ENCODE measurements at places on chromosomes 1 and 21. TPM values are rescaled to one million over a fixed set of nuclear protein-coding genes. Genes with fewer than 3 reads are reported as not detected.
A peak's percentile ranks its signal among the peaks of the same experiment; 100 is the strongest.

DAB1 gene
- 0.39 TPM for total RNA-seq

GRCh38 chr1:85707267-85707989 lies 805 bp downstream of the ZNHIT6 start:
- H3K4me1 ChIP-seq = no peaks in the 10 kb centered on the region
- H3K4me3 ChIP-seq = peak overlapping the region; percentile 82
- H3K27me3 ChIP-seq = no peaks in the 10 kb centered on the region
- no peak for DNase-seq
- H3K27ac ChIP-seq = no peak overlapping the region
- H3K36me3 ChIP-seq = no peaks in the 10 kb centered on the region

DNA sequence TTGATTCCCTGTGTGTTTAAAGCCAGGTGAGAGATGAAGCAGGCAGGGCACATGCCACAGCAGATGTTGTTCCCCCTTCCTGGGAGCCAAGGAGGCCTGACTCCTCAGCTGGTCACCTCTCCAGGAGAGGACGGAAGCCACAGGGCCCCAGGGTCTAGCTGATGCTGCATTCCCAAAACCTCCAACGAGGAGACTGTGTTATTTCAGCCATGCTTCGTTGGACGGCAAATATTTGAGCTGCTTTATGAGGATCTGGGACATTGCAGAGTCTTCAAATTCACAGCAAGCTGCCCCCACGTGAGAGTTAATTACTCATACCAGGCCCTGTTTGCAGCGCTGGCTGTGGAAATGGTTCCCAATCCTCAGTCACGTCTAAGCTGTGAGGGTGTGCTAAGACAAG lies 85.3 kb downstream of the CDC7 start:
- no peak overlapping the region for H3K27ac ChIP-seq
- no peak overlapping the region for H3K4me3 ChIP-seq
- H3K4me1 ChIP-seq = peaks cover 12% of the 10 kb centered on the region

DNA sequence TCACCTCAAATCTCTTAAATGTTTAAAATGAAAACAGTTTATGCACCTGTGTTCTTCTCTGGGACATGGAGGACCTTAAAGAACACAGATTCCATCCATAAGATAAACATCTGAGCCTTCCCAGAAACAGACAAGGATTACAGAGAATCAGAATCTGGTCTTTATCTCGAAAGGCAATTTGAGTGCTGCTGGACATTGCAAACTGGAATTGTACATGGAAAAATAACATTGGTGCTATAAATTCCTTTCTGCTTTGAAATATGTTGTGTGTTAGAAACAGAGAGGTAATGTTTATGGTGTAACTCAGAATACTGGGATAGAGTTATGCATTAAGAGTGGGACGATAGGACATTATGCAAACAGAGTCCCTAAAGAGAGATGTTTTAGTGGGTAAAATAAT lies 6.6 kb upstream of the DDR2 start:
- H3K4me1 ChIP-seq = no peaks in the 10 kb centered on the region
- no peaks in the 10 kb centered on the region for H3K36me3 ChIP-seq
- no peaks in the 10 kb centered on the region for H3K27me3 ChIP-seq
- H3K4me3 ChIP-seq = no peak overlapping the region
- H3K27ac ChIP-seq = no peak overlapping the region

DNA sequence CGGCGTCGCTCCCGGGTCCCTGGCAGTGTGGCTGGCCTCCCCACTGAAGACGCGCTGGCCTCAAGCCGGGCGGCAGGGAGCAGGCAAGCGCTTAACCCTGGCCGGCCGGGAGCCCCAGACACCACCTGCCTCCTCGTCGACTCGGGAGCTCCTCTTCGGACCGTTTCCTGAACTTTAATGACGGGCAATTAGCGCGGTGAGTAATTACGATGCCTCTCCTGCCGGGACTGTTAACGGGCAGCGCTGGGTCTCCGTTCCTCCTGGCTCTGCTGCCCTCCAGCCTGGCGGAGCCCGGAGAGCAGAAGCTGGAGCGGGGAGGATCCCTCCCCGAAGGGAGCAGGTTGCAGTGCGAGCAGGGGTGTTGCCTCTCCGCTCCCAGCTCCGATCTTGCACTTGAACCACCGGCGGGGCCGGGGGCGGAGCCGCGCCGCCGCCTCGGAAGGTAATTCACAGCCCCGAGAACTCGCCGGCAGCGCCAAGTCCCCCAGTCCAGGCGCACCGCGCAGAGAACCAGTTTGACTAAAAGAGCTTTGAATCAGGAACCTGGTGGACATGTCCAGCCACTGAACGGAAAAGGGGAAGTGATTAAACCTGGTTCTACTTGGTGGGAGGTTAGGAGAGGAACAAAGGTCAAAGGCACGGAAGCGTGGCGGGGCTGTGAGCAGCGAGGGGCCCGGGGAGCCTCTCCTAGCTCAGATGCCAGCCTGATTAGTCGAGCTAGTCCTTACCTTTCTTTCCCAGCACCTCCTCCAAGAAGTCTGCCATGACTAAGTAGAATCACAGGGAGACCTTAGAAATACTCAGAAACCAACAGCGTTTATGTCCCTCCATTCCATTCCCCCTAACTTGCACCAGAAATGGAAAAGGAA lies 18.3 kb upstream of the PLEKHA6 start:
- H3K4me3 ChIP-seq = peak overlapping the region; percentile 76
- DNase-seq = peak; percentile 60
- H3K27ac ChIP-seq = peak overlapping the region; percentile 78
- no peaks in the 10 kb centered on the region for H3K36me3 ChIP-seq

DNA sequence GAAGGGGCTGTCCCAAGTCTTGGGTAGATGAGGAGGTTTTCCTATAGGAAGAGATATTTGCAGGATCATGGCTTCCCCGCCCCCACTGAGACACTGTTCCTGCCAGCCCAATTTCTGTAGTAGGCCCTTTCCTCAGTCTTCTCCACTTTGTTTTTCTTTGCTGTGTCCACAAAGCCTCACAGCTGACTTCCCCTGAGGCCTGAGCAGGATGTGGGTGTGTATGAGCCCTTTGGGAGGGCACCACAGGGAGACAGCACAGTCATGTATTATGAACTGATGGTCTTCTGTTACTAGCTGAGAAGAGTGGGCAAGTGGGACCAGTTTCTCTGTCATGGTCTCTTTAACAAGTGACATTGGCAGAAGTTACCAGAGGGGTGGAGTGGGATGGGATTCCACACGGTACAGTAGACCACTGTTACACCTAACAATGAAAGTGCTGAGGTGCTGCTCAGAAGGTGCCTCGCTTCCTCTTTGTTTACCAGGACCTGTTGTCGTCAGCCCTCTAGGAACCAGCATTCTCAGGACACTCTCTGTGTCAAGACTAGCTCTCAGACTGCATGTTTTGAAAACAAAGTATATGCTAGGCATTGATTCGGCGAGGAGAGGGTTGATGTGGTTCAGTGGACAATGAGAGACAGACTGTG lies 253.8 kb upstream of the HOOK1 start:
- no peaks in the 10 kb centered on the region for H3K4me1 ChIP-seq
- no peaks in the 10 kb centered on the region for H3K27me3 ChIP-seq
- no peak overlapping the region for H3K27ac ChIP-seq
- DNase-seq = no peak

GRCh38 chr1:85464497-85465098 lies 361 bp downstream of the DDAH1 start:
- peak; percentile 59 for DNase-seq
- peak overlapping the region; percentile 88 for H3K4me3 ChIP-seq
- H3K36me3 ChIP-seq = no peaks in the 10 kb centered on the region
- H3K27ac ChIP-seq = peak overlapping the region; percentile 84
- H3K4me1 ChIP-seq = peaks cover 38% of the 10 kb centered on the region

DNA sequence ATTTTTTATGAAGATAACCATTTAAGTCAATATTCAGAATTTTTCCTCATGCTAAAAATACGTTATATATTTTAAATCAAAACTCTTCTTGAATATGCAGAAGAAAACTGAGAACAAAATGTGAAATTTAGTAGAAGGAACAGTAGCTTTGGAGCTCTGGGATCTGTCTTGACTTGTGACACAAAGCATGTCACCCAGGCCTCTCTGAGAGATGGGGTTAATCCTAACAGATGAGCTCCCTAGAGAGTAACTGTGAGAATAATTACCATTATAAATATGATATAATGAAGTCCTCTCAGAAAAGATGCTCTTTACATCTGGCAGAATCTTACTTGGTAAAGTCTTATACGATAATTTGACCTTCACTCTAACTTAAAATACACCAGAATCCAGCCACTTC lies 272.0 kb downstream of the PTPRC start:
- no peak overlapping the region for H3K4me3 ChIP-seq
- H3K27ac ChIP-seq = no peak overlapping the region
- H3K4me1 ChIP-seq = peaks cover 2% of the 10 kb centered on the region
- no peaks in the 10 kb centered on the region for H3K36me3 ChIP-seq
- H3K27me3 ChIP-seq = no peaks in the 10 kb centered on the region
- DNase-seq = no peak

UTP25 gene
- 9.8 TPM for total RNA-seq

RGS4 gene
- 0.23 TPM for total RNA-seq

DNA sequence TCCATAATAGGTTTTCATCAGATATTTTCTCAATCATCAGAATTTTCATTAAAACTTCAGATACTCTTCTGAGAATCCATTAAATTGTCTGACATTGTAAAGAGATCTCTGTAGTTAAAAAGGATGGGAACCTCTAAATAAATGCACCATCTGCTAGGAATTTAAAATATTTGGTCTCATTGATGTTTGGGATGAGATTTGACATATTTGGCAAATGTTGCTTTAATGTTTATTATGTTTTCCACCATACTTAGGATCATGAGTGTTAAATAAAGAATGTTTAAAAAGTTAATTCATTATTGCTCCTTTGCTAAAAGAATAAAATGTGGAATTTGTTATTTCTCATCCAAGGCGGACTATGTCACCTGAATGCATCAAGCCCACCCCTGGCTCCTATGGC lies 85.5 kb upstream of the VANGL1 start:
- H3K4me3 ChIP-seq = no peak overlapping the region
- DNase-seq = no peak
- no peaks in the 10 kb centered on the region for H3K4me1 ChIP-seq
- H3K27ac ChIP-seq = no peak overlapping the region
- no peaks in the 10 kb centered on the region for H3K27me3 ChIP-seq
- no peaks in the 10 kb centered on the region for H3K36me3 ChIP-seq

SERTAD4 gene
- total RNA-seq = 3.6 TPM

DNA sequence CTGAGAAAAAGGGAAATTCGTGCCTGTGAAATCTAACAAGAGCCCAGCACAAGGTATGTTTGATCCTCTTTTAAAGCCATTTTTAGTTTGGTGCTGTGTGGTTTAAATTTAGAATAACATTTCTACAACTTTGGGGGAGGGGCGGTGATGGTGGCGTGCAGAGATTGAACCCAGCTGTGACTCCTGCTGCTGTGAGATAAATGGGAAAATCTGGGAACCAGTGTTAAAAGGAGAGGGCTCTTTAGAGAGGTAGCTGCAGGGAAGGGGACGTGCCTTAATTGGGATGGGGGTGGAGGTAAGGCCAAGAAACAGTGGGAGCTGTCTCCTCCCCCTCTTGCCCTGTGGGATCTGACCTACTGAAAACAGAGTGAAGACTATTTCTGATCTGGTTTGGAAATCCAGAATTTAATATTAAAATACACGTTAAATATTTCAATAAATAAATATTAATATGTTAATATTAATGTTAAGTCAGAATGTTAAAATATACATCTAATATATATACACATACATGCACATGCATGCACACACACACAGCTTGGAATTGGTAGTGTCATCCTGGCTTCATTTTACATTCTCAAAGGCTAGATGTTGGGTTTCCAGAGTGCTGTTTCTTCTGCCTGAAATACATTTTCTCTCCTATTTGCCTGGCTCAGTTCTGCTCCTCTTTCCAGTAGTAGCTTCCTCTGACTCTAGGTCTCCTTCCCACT lies 30.1 kb upstream of the DNAJC6 start:
- no peaks in the 10 kb centered on the region for H3K27me3 ChIP-seq
- no peak for DNase-seq
- no peaks in the 10 kb centered on the region for H3K4me1 ChIP-seq
- H3K4me3 ChIP-seq = no peak overlapping the region
- no peaks in the 10 kb centered on the region for H3K36me3 ChIP-seq

GRCh38 chr1:24235921-24236788 lies 49.1 kb upstream of the IFNLR1 start:
- no peaks in the 10 kb centered on the region for H3K27me3 ChIP-seq
- DNase-seq = no peak
- no peak overlapping the region for H3K4me3 ChIP-seq
- no peaks in the 10 kb centered on the region for H3K4me1 ChIP-seq
- no peaks in the 10 kb centered on the region for H3K36me3 ChIP-seq
- H3K27ac ChIP-seq = no peak overlapping the region

LRRIQ3 gene
- total RNA-seq = 0.23 TPM

- H3K4me3 ChIP-seq = no peak overlapping the region
- no peak overlapping the region for H3K27ac ChIP-seq
- peaks cover 5% of the 10 kb centered on the region for H3K4me1 ChIP-seq
Observed at GRCh38 chr21:15164678-15165303, 100.0 kb upstream of the NRIP1 start.

KRTAP19-7 gene
- not detected for total RNA-seq

- no peak overlapping the region for H3K4me3 ChIP-seq
- no peak overlapping the region for H3K27ac ChIP-seq
- no peaks in the 10 kb centered on the region for H3K36me3 ChIP-seq
Observed at GRCh38 chr1:246382589-246383238, 124.4 kb downstream of the SMYD3 start.

DNA sequence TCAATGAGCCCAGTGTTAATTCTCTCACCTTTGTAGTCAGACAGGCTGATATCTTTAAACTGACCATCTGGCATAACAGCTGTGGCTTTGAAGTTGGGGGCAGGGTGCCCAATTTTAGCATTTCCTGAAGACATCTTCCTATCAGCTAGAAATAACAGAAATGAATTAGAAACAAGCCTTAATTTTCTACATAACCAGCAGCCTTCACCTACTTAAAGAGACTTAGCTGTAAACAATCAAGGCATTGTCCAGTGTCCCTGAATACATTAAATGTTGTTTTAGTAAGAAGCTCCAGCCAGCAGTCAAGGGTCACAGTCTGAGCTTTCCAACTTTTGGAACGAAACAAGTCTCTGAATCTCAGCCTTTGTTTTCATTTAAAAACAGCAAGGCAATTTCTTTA lies 2.8 kb downstream of the PRDX1 start:
- DNase-seq = no peak
- H3K27ac ChIP-seq = no peak overlapping the region
- H3K27me3 ChIP-seq = no peaks in the 10 kb centered on the region
- no peak overlapping the region for H3K4me3 ChIP-seq
- no peaks in the 10 kb centered on the region for H3K36me3 ChIP-seq
- H3K4me1 ChIP-seq = peaks cover 56% of the 10 kb centered on the region

GRCh38 chr1:89786628-89787214 lies 34.1 kb upstream of the LRRC8D start:
- H3K4me3 ChIP-seq = no peak overlapping the region
- no peak overlapping the region for H3K27ac ChIP-seq
- no peaks in the 10 kb centered on the region for H3K4me1 ChIP-seq
- no peak for DNase-seq
- no peaks in the 10 kb centered on the region for H3K36me3 ChIP-seq
